ENCODE measurements at places on chromosomes 4 and X.

DNA sequence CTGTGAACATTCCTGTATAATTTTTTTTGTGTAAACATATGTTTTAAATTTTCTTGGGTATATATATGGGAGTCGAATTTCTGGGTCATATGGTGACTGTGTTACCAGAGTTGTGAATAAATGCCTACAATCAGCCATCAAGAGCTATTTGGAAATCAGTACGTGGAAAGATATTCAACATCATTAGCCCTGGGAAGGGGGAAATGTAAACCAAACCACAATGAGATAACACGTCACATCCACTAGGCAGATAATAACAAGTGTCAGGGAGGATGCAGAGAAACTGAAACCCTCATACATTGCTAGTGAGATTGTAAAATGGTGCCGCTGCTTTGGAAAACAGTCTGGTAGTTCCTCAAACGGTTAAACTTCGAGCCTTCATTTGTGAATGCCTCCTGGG, 43.9 kb downstream of the LUZP4 start:
- no peak for DNase-seq

- no peak for DNase-seq
Measured at GRCh38 chrX:110588853-110589252, 206.8 kb downstream of the CHRDL1 start.

DNA sequence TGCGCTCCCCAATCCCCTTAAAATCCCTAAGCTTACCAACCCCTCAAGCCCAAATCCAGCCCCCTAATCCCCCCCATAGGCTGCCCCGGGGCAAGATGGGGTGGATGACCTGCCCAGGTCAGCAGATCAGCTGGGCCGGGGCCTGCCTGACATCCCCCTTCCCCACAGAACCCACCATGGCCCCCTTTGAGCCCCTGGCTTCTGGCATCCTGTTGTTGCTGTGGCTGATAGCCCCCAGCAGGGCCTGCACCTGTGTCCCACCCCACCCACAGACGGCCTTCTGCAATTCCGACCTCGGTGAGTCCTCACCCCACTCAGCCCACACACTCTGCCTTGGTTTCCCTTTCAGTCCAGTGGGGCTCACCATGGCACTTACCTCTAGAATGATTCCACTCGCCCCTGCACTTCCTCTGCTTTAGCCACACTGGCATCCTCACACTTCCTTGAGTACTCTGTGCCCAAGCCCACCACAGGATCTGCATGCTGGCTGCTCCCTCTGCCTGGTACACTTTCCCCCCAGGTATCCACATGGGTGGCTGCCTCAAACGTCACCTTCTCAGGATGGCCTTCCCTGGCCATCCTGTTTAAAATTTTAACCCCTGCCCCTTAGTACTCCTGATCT, 1.1 kb downstream of the TIMP1 start:
- DNase-seq, result no peak

- DNase-seq, result no peak
Measured at GRCh38 chrX:153512501-153512893, 4.9 kb upstream of the ATP2B3 start.

DNA sequence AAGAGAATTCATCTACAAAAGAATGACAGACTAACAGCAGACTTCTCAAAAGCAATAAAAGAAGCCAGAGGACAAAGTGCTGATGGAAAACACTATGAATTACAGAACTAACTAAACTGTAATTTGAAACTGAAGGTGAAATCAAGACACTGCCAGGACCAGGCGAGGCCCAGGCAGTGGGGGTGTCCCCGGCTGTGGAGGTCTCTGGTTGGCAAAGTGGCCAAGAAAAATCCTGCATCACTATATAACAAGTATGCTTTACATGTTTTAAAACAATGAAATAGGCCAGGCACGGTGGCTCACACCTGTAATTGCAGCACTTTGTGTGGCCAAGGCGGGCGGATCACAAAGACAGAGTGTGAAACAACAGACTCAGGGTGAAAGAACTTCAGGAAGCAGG, 32.9 kb downstream of the CHM start:
- DNase-seq, result no peak

DNA sequence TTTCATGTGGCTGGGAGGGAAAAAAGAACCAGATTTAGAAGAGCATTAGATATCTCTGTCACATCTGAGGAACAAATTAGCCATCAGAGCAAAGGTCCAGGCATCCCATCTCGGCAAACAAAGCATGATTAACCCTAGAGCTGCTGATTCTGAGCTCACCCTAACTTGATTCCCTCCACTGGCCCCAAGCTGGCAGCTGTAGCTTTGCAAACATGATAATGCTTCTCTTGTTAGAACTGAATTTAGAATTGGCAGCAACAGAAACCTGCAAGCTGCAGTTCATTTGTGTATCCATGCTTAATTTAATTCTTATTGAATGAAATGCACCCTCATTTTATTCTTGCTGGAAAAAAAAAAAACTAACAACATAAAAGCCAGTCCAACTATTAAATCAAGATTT, 289.2 kb downstream of the IL1RAPL1 start:
- no peak for DNase-seq

- DNase-seq, result no peak
Measured at GRCh38 chr4:65033899-65034298, 624.6 kb upstream of the TECRL start.

GRCh38 chr4:1727117-1728031, 6.1 kb downstream of the TACC3 start:
- DNase-seq, result no peak

DNA sequence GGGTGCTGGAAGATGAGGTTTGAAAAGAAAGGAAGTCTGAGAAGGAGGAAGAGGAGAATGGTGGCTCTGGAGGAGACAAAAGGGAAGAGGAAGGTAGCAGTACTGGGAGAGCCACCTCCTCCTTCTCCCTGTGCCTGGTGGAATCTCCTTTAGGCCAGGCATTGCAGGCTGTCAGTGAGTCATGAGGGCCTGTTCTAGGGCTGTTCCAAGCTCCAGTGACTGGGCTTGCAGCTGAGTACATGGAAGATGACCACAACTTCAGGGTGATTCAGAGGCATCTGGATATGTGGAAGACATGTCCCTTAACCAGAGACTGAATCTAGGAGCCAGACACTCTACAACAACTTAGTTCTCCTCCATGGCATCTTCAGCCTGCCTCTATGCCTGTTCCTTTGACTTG, 107.8 kb downstream of the EFNB1 start:
- DNase-seq, result no peak

- no peak for DNase-seq
Measured at GRCh38 chr4:120850018-120850599, 72.4 kb downstream of the PRDM5 start.

GRCh38 chr4:106062452-106062875, 167.2 kb downstream of the NPNT start:
- DNase-seq, result no peak

- DNase-seq, result no peak
Measured at GRCh38 chr4:3402491-3403347, 39.0 kb upstream of the HGFAC start.

GRCh38 chr4:58510652-58511051, 1400.5 kb upstream of the IGFBP7 start:
- no peak for DNase-seq

DNA sequence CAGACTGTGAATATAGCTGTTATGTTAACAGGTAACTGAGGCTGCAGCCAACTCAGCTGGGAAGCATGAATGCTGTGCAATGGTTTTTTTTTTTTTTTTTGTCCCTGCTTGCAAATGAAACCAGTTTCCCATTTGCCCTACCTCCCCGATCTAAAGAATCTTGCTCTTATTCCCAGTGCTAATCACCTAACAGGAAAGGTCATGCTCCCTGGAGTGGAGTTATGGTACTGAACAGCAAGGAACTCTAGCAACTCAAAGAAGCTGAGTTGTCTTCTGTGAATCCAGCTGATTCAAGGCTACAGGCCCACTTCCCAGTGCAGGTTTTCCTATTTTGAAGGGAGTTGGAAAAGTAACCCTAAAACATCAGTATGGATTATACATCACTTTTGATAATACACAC, 52.1 kb downstream of the HTR2C start:
- DNase-seq, result no peak

Data from CD4-positive, alpha-beta T cell (primary cell).